CD4-positive, alpha-beta memory T cell (primary cell): ENCODE measurements at places on chromosomes 6 and 20.

GRCh38 chr6:138162111-138162954 is 594 bp downstream of the ARFGEF3 start:
- DNase-seq: no peak

GRCh38 chr6:31083742-31084354 is 28.5 kb downstream of the C6orf15 start:
- DNase-seq: peak; percentile 51

GRCh38 chr20:17849901-17850683 is 118.5 kb downstream of the SNX5 start:
- no peak for DNase-seq

- DNase-seq: no peak
Measured at GRCh38 chr6:106730264-106730663, 100.9 kb downstream of the QRSL1 start.

- no peak for DNase-seq
Measured at GRCh38 chr20:3434232-3434631, 26.8 kb upstream of the DNAAF9 start.

GRCh38 chr6:62285612-62286469 is at the start of gene KHDRBS2:
TSS of gene KHDRBS2 (minus strand) at chr6:62286225.
- no peak for DNase-seq

- DNase-seq: no peak
Measured at GRCh38 chr6:128438393-128438792, 82.0 kb downstream of the PTPRK start.

DNA sequence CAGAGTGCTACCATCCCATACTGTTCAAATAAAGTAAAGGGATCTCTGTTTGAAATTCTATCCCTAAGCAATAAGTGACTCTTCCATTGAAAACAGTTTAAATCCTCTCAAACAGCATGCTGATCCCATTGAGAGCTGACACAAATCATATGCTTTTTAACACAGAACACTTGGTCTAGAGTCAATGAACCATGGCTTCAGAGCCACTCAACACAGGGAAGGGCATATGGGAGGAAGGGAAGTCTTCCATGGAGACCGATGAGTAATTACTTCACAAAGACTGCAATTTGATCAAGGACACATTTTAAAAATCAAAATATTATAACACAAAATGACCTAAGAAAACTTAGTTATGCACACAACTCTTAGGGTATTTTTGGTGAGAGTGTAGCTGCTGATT is 1073.0 kb upstream of the MAP3K7 start:
- no peak for DNase-seq

- no peak for DNase-seq
Measured at GRCh38 chr6:167858086-167858591, 31.4 kb downstream of the AFDN start.

- no peak for DNase-seq
Measured at GRCh38 chr20:51091406-51092195, 68.7 kb upstream of the KCNG1 start.

DNA sequence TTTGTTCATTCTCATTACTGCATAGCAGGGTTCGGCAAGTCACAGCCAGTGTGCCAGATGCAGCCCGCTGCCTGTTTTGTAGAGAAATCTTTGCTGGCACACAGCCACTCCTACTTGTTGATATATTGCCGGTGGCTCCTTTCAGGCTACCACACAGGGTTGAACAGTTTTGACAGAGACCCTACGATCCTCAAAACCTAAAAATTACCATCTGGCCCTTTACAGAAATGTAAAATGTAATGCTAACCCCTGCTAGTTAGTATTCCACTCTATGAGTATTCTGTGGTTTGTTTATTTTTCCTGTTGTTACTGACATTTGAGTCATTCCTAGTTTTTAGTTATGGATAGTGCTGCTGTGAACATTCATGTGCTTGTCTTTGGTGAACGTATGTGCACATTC is 11.5 kb downstream of the DHX35 start:
- DNase-seq: no peak

GRCh38 chr6:119637768-119638167 is 288.2 kb upstream of the MAN1A1 start:
- no peak for DNase-seq

- DNase-seq: no peak
Measured at GRCh38 chr6:137700161-137700560, 166.9 kb upstream of the TNFAIP3 start.

DNA sequence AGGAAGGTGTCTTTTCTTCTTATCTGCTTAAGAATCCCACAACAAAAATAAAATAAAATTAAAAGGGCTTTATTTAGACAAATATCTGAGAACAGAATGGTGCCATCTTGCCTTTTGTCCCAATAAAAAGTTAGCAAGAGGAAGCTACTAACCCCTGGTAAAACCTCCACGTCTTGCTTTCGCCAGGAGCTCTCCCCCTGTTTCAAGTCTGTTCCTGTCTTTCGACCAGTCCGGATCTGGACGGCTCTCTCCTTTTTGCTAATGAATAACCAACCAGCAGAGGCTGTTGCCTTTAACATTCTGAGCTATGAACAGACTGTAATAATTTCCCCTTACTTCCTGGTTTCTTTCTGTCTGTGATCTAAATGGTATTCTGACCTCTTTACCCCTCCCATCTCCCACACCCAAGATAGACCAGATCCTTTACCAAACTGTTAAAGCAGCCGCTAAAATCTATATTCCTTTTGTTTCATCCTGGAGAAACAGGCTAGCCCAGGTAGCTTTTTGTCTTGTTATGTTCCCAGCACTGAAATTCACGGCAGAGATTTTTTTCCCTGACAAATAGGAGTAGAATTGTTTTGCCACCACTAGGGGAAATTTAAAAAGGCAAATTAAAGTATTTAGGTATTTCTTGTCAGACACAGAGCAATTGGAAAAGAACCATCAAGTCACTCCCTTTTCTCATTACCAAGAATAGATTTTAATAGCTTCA is at the start of gene FRK:
Gene FRK (minus strand): TSS at position 320 of the 712 bp plus-strand sequence. CDS start 580 bp downstream, outside the sequence.
- DNase-seq: no peak

DNA sequence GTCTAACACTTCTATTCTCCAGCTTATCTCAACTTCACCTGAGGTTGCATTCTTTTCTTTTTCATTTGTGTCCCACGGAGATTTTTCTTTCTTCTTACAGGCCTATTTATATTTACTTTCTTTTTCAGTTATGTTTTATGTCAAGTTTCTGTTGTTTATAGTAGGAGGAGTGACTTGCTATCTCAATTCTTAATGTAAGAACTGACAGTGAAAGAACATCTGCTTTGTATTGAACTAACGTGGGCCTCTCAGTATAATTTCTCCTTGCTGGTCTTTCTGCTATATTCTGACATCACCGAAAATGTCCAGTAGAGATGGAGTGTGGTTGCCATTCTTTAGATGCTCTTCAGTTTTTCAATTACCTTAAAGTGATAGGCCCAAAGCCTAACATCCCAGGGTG is 521.7 kb downstream of the EPM2A start:
- no peak for DNase-seq

DNA sequence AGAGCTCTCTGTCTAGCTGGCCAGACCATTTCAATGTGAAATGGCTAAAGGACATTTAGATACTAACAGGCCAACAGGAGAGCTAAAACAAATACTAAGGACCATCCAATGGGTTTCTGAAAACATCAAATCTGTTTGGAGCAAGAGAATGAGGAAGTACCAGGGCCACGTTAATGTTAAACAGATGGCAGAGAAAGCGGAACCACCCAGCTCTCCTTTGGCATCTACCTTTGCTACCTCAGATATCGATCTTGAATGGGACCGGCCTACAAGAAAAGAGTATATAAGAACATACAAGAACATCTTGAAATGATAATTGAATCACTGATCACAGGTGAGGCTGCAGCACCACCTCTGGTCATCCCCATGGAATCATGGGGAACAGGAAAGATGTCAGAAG is 31.8 kb downstream of the KCNK5 start:
- no peak for DNase-seq

- no peak for DNase-seq
Measured at GRCh38 chr6:123616942-123617341, 19.8 kb downstream of the TRDN start.

GRCh38 chr6:33593414-33593727 is 13.3 kb upstream of the BAK1 start:
- DNase-seq: no peak

DNA sequence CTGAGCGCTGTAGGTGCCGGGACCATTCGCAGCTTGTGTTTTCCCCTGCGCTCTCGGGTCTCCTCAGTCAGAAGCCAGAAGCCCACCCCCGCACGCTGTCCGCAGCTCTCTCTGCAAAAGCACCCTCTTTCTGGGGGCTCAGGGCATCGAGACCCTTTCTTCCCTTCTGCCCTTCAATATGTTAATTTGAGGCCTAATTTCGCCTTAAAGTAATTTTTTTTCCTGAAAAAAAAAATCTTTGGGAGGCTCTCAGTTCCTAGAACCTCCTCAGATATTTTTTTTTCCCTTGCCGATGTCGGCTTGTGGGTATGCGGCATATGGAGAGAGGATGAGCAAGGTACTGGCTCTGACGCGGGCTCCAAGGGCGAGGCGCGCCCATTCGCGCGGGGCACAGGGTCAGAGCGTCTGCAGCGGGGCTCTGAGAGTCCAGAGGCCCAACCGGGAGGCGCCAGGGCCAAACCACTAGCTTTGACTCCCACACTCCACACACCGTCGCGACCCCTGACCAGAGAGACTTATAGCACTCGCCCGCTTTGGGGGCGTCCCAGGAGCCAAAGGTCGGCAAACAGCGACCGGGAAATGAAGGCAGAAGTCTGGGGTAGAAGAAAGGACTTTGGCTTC is 893 bp downstream of the PRDM13 start:
- DNase-seq: no peak

GRCh38 chr6:56758120-56758519 is 115.4 kb upstream of the DST start:
- no peak for DNase-seq

- no peak for DNase-seq
Measured at GRCh38 chr20:62643521-62644043, 1.3 kb downstream of the SLCO4A1 start.

DNA sequence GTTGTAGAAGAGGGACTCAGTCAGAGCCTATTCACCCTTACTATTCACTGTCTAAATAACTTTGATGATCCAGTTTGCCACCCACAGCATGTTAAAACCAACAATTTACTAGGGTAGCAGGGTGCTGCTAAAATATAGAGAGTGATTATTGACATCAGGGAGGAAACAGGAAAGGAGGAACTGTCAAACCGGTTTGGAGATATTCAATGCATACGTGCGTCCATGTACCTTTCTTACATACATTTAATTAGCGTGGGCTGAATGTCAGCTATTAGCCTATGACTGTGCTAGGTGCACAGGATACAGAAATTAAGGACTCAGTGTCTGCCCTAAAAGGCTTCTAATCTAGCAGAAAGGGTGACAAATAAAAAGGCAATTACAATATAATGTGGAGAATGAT is 57.2 kb downstream of the IL20RA start:
- no peak for DNase-seq

GRCh38 chr6:16591396-16592222 is 169.7 kb downstream of the ATXN1 start:
- no peak for DNase-seq
